ENCODE measurements at places on chromosomes 16 and 17.
A peak's percentile ranks its signal among the peaks of the same experiment; 100 is the strongest.

- DNase-seq = no peak
Measured at GRCh38 chr17:3418222-3418621, 7.1 kb downstream of the OR3A3 start.

- DNase-seq = no peak
Measured at GRCh38 chr16:89361751-89362539, 128.4 kb downstream of the ANKRD11 start.

GRCh38 chr16:89704281-89704680 is 2.8 kb upstream of the SPATA2L start:
- no peak for DNase-seq

GRCh38 chr17:82148997-82149396 is 51.0 kb upstream of the FASN start:
- no peak for DNase-seq

GRCh38 chr16:88743693-88744576 is 37.6 kb downstream of the CTU2 start:
- peak; percentile 70 for DNase-seq

GRCh38 chr17:44074231-44074910 is 3.8 kb downstream of the G6PC3 start:
- DNase-seq = no peak

DNA sequence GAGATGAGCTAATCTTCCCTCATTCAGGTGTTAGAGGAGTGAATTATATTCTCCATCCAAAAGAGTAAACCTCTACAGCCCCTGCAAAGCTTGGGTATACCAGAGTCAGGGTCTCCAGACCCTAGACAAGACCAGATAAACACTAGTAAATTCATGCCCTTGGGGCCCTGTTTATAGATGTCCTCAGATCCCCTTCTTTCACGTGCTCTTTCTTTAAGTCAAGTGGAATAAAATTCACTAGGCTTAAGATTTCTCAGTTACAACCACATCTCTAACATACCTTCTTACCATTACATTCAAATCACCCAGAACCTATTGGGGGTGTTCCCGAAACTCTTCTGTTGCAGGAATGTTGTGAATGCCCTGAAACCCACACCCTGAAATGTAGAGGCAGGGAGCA is 2.2 kb upstream of the C17orf58 start:
- no peak for DNase-seq

GRCh38 chr17:47295874-47296255 is 27.9 kb upstream of the EFCAB13 start:
- DNase-seq = no peak

GRCh38 chr17:55281649-55282378 is 17.1 kb downstream of the HLF start:
- no peak for DNase-seq

DNA sequence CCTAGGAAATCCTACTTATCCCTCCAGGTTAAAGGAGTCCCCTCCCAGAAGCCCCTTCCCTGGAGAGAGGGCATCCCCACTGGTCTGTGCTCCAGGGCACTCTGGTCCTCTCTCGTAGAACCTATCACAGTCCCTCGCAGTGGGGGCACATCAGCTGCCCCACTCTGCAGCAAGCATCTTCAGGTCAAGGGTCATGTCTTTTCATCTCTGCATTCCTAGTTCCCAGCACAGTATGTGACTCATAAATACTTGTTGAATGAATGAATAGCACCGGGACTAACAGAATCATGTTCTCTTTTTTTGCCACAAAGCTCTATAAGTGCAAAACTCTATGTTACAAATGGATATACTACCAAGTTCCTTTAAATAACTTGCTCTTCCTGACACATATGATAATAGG is 36.0 kb downstream of the RNF157 start:
- DNase-seq = no peak

DNA sequence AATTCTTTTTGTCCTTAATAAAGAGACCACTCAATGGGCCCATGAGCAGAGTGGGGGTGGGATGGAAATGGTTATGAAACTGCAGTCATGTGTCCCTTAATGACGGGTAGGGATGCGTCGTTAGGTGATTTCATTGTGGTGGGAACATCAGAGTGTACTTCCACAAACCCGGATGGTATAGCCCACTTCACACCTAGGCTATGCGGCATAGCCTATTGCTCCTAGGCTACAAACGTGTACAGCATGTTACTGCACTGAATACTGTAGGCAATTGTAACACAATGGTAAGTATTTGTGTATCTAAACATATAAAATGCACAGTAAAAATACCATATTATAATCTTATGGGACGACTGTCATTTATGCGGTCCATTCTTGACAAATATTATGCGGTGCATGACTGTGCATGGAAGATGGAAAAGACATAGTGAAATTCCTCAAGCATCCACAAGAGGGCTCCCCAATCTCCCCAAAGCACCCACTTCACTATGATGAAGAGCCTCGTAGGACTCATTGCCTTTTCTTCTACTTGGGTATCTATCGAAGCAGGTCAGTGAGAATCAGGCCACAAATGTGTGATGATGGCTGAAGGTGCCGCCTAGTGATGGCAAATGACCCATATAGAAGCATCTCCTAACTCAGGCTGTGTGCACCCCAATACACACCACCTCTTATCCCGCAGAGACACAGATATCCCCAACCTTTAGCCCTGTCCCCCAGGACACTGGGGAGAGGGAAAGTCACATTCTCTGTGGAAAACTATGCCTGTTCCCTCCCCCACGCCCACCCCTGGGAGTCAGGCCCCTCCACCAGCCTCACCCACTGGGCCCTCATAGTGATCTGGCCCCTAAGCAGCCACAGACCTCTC is 43.5 kb downstream of the TBX21 start:
- peak; percentile 31 for DNase-seq

- no peak for DNase-seq
Measured at GRCh38 chr17:16483021-16483645, 8.9 kb downstream of the LRRC75A start.

- no peak for DNase-seq
Measured at GRCh38 chr17:76912421-76913164, 44.4 kb downstream of the MGAT5B start.

- DNase-seq = no peak
Measured at GRCh38 chr16:84898447-84898846, 78.7 kb downstream of the CRISPLD2 start.

DNA sequence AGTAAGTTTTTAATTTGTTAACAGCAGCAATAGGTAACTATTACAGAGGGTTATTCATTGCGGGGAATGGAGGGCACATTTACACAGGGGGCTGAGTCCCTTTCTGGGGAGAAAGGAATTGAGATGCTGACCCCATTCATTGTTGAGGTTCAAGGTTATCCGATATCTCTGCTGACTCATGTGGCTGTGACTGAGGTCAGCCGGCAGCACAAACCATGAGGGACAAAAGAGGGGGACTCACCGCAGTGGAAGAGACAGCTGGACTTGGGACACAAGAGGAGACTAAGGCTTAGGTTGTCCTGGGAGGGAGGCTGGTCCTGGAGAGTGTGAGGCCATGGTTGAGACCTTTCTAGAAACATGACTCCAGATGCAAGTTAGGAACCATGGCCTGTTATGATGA is 119.1 kb upstream of the XYLT1 start:
- no peak for DNase-seq

DNA sequence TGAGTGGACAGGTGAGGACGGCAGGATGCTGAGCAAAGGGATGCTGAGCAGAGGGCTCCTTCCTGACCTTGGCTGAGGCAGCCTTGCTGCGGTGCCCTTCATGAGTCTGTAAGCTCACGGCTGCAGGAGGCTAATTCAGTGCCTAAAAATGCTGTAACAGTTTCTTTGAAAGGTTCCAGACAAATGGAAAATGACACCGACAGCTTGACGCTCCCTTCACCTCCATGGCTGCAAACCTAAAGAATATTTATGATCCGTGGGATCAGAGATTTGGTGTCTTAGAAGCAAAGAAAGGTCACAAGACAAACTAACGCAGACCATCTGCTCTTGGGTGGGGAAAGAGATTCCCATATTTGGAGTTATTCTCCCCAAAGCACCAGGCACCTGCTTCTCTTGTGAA is 28.0 kb downstream of the TOM1L2 start:
- DNase-seq = no peak

GRCh38 chr17:17398188-17398942 is 78.4 kb upstream of the MED9 start:
- no peak for DNase-seq

GRCh38 chr17:7290685-7291084 is 3.8 kb downstream of the YBX2 start:
- no peak for DNase-seq

DNA sequence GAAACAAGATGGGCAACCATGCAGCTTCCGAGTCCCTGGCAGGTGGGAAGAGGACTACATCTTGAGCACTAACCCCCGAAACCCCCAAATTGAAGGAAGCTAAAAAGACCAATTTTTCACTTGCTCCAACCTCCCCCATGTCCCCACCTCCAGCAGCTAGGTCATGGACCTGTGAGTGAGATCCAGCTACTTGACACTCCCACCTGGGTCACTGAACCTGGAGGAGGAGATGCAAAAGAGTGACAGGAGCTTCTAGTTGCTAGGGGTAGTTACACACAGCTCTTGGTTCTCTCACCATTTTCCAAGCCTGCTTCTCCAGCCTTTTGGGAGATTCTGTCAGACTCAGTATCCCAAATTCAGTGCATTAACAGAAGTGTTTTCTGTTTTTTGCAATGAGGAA is 11.2 kb downstream of the PDZD9 start:
- no peak for DNase-seq

GRCh38 chr17:4040784-4041183 is 76.5 kb upstream of the ATP2A3 start:
- DNase-seq = no peak

DNA sequence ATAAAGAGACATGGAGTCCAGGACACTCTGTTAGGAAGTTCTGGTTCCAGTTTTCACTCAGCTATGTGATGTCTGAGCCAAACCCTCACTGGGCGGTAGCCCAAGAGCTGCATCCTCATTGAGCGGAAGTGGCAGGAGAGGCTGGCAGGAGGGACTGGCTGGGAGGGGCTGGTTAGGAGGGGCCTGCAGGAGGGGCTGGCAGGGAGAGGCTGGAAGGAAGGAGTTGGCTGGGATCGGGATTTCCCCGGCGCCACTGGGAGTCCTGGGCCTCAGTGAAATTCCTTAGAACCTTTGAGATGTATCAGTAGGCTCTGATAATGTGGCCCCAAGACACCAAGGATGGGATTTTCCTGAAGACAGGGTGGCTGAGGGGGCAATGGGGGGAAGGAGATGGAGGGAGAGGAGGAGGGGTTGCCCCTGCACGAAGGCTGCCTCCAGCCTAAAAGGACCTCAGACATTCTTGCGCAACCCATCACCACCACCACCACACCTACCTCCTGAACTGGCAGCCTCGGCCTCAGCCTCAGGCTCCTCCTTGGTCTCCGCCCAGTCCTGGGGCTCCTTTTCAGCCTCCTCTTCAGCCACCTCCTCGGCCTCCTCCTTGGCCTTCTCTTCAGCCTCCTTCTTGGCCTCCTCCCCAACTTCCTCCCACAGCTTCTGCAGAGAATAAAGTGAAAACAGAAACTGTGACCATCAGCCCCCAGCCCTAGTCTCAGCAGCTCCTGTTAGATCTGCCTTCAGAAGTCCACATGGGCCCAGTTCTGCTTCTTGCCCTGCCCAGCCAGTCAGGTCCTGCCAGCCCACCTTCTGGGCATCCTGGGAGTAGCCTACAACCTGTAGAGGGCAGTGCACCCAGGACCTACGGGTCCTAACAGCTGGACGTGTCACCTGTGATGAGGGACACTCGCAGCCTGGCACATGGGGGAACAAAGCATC is 31.7 kb downstream of the CNGB1 start:
- no peak for DNase-seq

- peak; percentile 80 for DNase-seq
Measured at GRCh38 chr17:29568331-29569244, at the start of gene TP53I13. Gene TP53I13, plus strand, starts transcription at chr17:29568701. Its CDS starts 58 bp downstream, at chr17:29568759.

GRCh38 chr17:55735731-55736405 is 13.2 kb upstream of the TMEM100 start:
- DNase-seq = no peak

- DNase-seq = no peak
Measured at GRCh38 chr16:64654178-64654577, 467.7 kb downstream of the CDH11 start.

- DNase-seq = no peak
Measured at GRCh38 chr16:22353191-22353919, 21.1 kb downstream of the CDR2 start.

DNA sequence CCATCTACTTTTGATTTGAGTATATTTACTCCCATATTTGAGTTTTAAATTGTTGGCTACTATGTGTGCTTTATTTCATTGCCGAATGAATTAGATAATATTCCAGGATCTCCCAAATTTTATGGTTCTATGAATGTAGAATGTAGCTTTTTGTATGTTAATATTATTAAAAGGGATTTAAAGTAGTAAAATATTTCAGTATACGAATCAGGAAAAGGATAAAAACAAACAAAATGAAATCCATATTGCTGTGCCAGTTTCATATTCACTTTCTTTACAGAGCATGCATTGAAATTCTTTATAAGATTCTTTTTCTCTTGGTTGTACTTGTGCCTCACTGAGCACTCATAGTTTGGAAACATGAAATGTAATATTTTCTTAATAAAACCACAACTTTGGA is 155.1 kb downstream of the CHD9 start:
- no peak for DNase-seq

DNA sequence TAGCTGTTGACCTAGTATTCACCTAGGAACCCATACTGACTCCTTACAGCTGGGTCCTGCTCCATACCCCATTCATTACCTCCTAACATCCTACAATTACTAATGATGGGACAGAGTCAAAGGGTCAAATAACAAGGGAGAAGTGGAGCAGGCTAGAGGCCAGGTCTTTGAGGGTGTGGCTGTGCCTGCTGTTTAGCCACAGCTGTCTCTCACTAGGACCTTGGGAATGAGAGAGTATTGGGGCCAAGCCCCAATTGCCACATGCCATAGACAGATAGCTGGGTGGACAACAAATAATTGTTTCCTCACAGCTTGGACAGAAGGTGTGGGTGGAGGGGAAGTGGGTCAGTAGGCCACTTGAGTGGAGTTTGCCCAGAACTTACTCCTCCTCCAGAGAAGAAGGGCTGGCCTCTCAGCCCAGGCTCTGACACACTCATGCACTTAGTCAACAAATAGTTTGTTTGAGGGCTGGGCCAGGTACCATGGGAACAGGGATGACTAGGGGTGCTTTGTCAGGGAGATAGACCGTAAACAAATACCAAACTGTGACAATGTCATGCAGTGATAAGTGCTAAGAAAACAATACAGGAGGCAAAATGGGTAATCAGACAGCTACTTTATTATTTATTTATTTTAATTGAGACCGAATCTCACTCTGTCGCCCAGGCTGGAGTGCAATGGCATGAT is 10.2 kb upstream of the CENPT start:
- DNase-seq = no peak
